NCI-H1092 (cell line): ENCODE measurements at places on chromosomes 13 and 19.

- no peak for DNase-seq
Measured at GRCh38 chr13:26895081-26895807, 134.7 kb upstream of the GPR12 start.

GRCh38 chr19:44807652-44808462, 1.0 kb upstream of the BCAM start:
- peak; percentile 2 for DNase-seq

DNA sequence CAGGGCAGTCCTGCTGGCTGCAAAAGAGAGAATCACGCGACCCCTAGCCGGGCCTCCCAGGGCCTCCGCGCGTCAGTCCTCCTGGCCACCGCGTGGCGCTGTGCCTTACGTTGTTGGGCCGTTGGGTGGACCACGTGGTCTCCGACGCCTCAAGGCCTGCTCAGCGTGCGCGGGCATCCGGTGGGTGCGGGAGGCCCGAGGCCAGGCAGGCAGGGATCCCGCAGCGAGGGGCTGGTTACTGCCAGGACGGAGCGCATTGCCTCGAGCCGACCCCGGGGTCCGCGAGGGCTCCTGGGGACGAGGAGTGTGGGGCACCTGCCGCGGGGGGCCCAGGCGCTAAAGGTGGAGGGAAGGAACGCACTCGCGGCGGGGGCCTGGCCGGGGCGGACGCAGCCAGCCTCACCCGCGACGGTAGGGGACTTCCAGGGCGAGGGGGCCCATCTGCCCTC, at the start of gene TDRD12:
TSS of gene TDRD12 (plus strand) at position 157 of the 449 bp plus-strand sequence. CDS start 306 bp downstream, outside the sequence.
- DNase-seq, result no peak

- DNase-seq, result peak; percentile 30
Measured at GRCh38 chr19:4547303-4548237, 7.7 kb upstream of the LRG1 start.

DNA sequence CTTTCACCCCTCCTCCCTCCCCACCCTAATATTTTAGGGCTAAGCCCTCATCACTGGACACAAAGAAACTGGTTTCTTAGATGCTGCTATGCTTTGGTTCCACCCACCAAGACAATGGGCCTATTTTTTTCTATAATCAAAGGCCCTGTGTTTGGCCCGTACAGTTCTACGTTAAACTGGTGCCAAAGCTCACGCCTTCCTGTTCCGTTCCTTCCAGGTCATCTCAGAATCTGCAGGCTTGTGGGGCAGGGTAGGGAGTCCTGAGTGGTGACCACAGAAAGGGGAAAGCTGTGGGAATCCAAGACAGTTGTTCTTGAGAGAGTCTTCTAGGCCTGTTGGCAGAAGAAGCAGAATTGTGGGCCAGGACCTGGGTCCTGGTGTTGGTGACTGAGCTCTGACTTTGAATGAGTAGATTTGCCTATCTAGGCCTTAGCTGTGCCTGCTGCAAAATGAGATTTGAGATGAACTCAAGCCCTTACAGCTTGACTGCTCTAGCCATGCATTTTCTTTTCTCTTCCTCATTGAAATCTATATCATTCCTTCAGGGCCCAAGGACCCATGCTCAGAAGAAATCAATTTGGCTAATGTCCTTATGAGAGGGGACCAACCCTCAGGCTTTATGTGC, 19.1 kb upstream of the CXCL17 start:
- DNase-seq, result no peak

DNA sequence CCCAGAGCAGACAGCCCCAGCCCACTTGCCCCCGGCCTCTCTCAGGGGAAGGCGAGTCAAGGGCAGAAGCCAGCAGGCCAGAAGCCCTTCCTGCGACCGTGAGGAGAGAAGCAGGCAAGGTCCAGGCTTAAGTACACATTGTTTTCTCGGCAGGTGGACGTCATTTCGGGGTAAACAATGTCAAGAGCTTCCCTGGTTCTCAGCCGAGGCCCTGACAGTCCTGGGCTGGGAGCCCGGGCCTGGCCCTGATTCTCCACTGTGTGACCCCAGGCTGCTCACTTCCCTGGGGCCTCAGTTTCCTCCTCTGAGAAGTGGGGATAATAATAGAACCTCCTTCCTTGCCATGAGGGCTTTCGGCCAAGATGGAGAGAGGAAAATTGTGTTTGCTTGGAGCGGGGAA, 19.4 kb downstream of the PLVAP start:
- DNase-seq, result no peak

DNA sequence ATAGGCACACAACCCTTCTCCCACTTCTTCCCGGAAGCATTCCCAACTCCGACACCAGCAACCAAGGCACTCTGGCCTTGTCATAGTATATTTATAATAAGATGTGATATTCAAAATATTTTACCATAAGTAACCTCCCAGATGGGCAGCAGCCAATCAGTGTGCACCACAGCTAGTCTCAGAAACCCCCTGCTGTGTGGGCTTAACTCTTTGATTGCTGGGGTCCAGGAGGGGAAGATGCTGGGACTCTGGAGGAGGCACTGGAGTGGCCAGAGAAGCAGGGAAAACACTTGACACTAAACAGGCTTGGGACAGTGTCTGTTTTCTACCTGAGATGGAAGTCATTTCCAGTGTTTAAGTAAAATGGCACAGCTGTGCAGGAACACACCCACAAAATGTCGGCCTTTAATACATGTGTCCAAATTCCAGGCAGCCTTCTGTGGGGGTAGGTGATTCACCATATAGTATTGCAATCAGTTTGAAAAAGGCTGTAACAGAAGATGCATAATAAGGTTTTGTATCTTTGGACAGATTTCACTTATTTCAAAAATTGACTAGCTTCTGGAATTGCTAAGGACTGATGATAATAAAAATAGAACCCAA, 100.7 kb downstream of the MBNL2 start:
- DNase-seq, result no peak

DNA sequence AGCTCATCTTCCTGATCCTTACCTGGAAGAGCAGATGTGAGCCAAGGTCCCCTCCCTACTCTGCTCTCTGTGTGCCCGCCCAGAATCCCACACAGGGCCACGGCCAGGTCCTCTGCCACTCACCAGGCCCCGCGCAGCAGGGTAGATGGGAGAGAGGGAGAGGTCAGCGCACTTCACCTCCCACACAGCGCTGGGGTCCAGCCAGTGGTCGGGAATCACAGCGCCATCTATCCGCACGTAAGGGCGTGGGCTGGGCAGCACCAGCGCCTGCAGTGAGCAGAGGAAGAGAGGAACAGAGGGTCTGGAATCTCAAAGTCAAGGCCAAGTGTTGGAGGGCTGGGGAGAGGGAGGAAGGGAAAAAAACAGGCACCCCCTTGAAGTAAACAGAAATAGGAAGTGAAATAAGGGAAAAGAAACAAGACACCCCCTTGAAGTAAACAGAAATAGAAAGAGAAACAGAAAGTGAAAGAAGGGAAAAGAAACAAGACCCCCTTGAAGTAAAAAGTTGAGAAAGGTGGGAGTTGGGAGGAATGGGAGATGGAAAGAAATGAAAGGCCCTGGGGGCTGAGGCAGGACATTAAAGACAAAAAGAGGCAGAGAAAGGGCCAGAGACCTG, 7.0 kb upstream of the PLA2G4C start:
- no peak for DNase-seq

GRCh38 chr13:23876265-23876664, 12.9 kb downstream of the MIPEP start:
- DNase-seq, result no peak

- DNase-seq, result no peak
Measured at GRCh38 chr13:33678906-33679657, 138.9 kb upstream of the RFC3 start.

- DNase-seq, result peak; percentile 87
Measured at GRCh38 chr19:16285769-16286498, 38.7 kb upstream of the KLF2 start.

GRCh38 chr13:24086642-24087041, 73.9 kb upstream of the SPATA13 start:
- no peak for DNase-seq

GRCh38 chr19:993361-993830, 6.8 kb upstream of the GRIN3B start:
- no peak for DNase-seq

- no peak for DNase-seq
Measured at GRCh38 chr13:80054806-80055205, 286.1 kb downstream of the SPRY2 start.

DNA sequence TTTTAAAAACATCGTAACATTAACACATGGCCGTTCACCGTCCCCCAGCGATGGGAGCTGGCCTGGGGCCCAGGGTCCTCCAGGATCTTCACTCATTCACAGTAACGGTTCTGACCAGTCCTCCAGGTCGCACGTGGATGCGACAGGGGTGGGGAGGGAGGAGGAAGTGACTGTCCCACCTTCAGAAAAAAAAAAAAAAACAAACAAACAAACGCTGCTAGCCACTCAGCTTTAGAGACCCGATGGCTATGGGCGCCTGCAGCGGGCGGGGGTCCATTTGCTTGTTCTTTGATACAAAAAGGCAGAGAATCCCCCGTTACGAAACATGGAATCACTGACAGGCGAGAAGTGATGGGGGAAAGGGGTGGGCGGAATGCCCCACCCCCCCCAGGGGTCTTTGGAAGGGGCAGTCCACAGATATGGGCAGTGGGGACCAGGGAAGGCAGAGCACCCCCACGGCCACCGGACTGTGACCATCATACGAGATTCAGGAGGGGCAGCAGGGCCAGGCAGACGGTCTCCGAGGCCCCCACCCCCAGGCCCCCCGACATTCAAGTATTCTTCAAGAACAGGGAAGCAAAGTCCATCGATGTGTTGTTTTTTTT, 13.3 kb downstream of the MKNK2 start:
- no peak for DNase-seq

GRCh38 chr13:24668955-24669582, 11.1 kb upstream of the ATP12A start:
- no peak for DNase-seq

GRCh38 chr13:40116008-40116407, 460.5 kb downstream of the COG6 start:
- no peak for DNase-seq

- no peak for DNase-seq
Measured at GRCh38 chr13:111956261-111957151, 110.4 kb upstream of the SOX1 start.
